Left cardiac atrium (tissue), 4 donors: ENCODE measurements at places on chromosomes 4 and X. TPM values are rescaled to one million over a fixed set of nuclear protein-coding genes. Genes with fewer than 3 reads are reported as not detected.

DNA sequence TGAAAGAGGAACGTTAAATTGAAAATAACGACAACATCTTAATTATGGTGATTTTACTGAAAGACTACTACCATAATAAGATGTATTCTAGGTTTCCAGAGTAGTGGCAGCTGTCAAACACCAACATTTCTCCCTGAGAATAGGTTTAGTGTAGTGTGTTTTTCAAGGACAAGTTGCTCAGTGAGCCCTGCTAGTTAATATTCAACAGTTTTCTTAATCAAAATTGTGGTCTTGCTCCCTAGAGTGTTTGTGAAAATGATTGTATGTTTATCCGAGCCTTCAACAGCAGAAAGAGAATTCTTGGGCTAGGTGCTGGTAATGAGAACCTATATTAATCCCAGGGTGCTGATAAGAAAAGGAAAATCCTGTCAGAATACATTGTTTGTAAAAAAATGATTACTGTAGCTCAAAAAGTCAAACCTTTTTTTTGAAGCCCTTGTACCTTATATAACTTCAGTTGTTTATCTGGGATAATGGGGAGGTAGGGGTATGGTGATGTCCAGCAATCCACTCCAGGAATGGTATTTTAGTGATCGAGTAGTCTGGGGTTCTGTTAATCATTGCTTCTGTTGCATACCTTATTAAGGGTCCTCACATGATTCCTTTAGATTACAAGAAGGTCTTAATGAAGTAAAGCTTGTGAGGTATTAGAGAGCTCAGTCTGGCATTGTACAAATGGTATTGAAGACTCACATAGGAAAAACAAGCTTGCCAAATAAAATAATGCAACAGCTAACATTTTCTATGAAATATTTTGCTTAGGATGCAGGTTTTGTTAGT is 110.7 kb downstream of the CCSER1 start:
- no peak for DNase-seq

DNA sequence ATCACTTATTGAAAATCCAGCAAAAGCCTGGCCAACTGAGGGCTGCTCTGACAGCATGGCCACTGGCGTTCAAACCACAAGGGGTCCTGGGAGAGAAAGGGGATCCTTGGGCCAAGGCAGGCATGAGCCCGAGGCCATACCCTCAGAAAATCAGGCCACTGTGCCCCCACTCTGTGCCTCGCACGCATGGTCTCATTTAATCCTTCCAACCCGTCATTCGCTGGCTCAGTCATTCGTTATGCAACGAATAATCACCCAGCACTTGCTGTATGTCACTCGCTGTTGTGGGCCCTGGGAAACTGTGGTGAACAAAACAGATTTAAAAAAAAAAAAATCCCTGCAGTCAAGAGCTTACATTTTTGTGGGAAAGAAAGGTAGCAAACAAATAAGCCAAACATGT is 112.7 kb downstream of the BCOR start:
- DNase-seq: no peak

TKTL2 gene
- total RNA-seq: not detected

- no peak for DNase-seq
Observed at GRCh38 chr4:69610484-69610883, 29.0 kb downstream of the UGT2A2 start.

- no peak for DNase-seq
Observed at GRCh38 chr4:114378305-114378903, 220.2 kb upstream of the UGT8 start.

BANK1 gene
- 1.6 TPM for total RNA-seq

FGD1 gene
- total RNA-seq: 4.6 TPM

DNA sequence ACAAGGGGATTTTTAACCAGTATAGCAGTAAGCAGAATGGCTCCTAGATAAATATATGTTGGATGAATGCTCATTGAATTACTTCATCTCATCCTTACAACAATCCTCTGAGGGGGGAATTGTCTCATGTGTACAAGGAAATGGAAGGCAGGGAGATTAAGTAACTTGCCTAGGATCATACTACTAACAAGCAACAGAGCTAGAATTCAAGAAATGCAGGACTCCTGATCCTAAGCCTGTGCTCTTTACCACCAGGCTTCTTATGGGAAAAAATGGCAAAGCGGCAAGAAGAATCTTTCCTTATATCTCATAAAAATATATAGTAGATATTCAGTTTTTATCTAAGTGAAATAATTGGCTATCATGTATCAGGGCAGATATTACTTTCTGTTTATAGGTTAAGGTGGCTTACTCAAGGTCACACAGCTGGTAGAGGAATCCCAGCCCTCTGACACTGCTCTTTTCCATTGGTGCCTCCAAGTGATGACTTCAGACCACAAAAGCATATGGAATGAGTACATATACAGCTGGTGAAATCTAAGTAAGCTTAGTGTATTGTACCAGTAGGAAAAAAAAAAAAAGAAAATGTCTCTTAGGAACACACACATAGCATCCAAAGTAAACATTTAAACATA is 2.1 kb downstream of the ABHD18 start:
- DNase-seq: no peak

DNA sequence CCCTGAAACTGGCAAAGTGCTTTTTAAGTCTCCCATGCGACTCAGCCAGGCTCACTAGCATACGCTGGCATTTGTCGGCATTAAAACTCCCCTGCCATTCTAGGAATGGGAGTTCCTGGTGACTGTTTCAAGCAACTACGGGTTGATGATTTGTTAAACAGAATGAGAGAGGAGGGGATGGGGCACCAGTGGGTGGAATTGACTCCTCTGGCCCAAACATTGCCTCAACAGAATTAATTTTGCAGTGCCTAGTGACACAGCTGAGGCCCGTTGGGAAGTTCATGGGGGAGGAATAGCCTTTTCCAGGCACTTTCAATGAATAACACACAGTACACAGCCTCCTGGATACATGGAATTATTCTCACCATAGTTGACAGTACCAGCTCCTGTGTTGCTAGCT is 30.1 kb downstream of the NEUROG2 start:
- DNase-seq: no peak

DNA sequence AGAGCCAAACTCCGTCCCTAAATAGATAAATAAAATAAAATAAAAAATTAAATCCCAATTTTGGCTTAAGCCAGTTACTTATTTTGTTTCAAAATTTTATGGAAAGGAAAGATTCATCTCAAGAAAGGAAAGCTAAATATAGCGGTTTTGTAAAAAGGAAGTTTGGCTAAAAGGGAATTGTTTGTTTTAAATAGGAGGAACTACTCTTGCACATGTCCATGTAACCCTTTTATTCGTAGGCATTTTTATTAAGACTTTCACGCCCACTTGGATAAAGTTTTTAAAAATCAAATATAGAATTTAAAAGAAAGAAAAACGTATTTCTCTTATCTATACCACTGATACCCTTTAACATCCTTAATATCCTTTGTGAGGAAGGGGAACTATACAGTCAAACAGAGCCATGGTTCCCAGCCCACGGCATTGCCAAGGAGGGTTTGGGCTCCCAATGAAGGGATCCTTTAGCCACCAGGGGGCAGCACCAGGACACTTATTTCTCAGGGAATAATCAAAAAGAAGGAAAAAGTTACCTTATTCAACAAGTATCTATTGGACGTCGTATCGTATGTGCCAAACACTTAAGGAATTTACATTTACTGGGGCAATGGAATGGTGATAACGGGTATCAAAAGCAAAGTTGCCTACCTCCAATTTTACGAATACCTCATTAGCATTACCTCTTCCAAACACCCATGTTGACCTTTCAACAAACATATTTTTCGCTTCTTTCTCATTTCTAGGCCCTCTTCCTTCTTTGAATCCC is 27.7 kb downstream of the CDKN2AIP start:
- peak; percentile 92 for DNase-seq

- peak; percentile 78 for DNase-seq
Observed at GRCh38 chrX:74420196-74421035, 877 bp upstream of the SLC16A2 start.

DNA sequence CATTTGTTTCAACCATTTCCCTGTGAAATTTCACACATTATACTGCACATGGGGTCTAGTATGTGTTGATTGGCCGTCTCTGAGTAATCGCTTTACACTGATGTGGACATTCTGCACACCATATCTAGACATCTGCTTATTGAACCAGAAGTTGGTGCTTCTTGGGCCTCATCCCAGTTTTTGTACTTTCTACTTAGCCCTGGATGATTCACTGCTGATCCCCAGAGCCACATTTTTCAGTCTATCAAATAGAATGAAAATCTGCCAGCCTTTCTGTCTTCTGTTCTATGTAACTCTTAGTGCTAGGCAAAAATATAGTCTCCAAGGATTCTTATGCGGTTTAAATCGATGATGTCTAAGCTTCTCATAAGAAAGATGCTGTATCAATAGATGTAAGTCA is 40.5 kb upstream of the RELL1 start:
- no peak for DNase-seq

PTPN13 gene
- 7.0 TPM for total RNA-seq

ING2 gene
- total RNA-seq: 5.4 TPM

- DNase-seq: no peak
Observed at GRCh38 chr4:26736621-26737020, 124.0 kb upstream of the STIM2 start.

HHIP gene
- total RNA-seq: 0.31 TPM

DNA sequence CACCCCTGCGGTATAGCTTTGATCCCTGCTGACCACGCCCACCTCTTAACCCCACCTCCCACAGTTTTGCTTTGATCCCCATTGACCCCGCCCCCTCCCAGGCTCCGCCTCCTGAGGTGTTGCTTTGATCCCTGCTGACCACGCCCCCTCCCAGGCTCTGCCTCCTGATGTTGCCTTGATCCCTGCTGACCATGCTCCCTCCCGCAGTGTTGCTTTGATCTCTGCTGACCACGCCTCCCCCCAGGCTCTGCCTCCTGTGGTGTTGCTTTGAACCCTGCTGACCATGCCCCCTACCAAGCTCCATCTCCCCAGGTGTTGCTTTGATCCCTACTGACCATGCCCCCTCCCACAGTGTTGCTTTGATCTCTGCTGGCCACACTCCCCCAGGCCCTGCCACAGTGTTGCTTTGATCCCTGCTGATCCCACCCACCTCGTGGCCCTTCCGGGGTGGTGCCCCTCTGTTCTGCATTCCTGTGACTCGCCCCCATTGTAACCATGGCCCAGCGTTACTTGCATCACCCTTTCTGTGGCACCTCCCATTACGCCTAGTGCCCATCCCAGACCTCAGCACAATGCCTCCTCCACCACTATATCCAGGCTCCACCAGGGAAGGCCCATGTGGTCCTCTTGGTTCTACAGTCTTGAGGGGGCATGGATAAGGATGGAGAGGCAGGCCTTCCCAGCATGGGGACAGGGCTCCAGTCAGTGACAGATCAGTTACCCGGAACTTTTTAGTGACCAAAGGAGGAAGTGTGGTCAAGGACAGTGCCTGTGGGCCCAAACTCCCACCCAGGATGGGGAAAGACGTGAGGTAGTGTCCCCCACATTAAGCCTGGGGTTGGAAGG is 70.8 kb downstream of the ADRA2C start:
- DNase-seq: no peak

TRIM61 gene
- 2.7 TPM for total RNA-seq

GRCh38 chrX:27863809-27864208 is 56.0 kb downstream of the MAGEB10 start:
- DNase-seq: no peak

- no peak for DNase-seq
Observed at GRCh38 chrX:110182362-110182761, 135.5 kb downstream of the AMMECR1 start.

- DNase-seq: no peak
Observed at GRCh38 chrX:35380808-35381700, 417.1 kb upstream of the MAGEB16 start.

DNA sequence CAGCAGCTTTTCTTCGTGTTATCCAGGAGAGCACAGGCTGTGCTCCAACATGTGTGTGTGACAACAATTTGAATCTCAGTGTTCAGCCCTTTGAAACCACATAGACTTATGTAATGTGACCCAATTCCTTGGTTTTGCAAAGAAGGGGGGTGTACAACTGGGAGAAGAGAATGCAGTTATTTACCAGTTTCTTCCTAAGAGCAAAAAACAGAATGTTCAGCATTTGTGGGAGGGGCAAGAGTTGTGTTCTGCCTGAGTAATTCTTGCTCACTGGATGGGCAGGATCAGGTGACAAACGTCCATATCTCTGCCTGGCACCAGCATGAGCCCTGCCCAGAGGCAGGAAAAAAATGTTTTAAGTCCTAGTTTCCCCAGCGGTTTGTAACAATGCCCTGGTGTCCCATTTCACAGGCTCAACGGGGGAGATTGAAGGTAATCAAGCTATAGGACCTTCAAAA is 72.0 kb downstream of the PRPS1 start:
- DNase-seq: no peak

DNA sequence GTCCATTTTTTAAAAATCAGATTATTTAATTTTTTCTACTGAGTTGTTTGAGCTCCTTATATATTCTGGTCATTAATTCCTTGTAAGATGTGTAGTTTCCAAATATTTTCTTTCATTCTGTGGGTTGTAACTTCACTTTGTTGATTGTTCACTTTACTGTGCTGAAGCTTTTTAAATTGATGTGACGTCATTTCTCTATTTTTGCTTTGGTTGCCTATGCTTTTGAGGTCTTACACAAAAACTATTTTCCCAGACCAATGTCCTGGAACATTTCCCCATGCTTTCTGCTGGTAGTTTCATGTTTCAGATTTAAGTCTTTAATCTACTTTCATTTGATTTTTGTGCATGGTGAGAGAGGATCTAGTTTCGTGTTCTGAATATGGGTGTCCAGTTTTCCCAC is 753.6 kb downstream of the TRIML1 start:
- DNase-seq: no peak

DNA sequence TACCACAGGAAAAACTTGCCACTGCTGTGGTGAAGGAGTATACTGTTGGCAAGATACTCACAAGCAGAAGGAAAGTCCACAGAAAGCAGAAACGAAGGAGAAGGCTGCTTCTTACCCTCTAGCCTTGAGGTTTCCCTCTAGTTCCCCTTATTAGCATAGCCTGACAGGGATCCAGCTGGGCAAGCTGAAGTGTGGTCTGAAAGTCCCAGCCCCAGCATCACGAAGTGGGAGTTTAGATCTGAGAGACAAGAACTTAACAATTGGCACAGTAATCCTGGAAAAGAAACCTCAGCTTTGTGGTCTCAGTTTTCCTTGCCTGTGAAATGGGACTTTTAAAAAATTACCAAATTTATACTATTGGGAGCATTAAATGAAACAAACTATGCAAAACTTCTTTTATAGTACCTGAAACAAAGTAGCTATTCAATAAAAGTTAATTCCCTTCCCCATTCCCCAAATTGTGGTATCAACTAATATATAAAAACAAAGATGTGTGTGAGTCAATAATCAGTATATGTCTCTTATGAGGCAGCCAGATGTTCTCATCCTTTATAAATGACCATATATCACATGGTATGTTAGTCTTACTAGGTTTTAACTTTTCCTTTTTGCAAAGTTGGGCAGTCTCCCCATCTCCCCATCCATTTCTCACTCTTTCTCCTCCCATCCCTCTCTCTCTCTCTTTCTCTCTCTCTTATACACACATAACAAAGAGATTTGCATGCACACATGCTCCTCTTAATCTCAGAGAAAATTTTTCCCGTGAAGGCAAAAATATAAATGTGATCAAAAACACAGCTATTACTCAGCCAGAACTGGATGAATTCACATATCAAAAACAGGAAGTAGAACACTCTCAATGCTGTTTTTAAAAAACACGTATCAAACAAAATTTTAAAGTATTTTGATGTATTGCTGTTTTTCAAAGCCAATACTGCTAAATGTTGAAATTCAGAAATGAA is 57.8 kb downstream of the SCFD2 start:
- no peak for DNase-seq
